ENCODE measurements at places on chromosomes 2 and 18.

GRCh38 chr2:237662671-237663093, 35.3 kb downstream of the LRRFIP1 start:
- DNase-seq = peak; percentile 47

GRCh38 chr2:120707816-120708215, 27.9 kb upstream of the GLI2 start:
- DNase-seq = no peak

DNA sequence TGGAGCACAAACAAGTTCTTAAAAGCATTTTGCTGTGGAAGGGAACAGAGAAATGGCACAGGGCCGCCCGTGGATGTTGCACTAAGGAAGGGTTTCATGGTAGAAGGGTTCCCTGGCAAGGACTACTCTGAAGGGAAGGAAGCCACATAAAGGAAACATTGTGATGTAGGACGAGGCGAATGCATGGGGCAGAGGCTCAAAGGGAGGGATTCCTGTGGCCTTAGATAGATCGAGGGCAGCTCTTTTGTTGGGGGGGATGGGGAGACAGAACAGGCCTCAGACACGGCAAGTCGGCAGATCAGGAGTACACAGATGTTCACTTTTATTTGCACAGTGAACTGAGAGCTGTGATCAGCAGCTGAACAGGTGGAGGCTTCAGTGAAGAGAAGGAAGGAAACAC, 205.4 kb downstream of the SNTG2 start:
- no peak for DNase-seq

GRCh38 chr2:157256626-157257025, 879 bp upstream of the GALNT5 start:
- DNase-seq = peak; percentile 84

GRCh38 chr2:128474036-128474955, 155.6 kb upstream of the HS6ST1 start:
- no peak for DNase-seq

- peak; percentile 53 for DNase-seq
Measured at GRCh38 chr2:143903172-143903856, 616.6 kb downstream of the ZEB2 start.

DNA sequence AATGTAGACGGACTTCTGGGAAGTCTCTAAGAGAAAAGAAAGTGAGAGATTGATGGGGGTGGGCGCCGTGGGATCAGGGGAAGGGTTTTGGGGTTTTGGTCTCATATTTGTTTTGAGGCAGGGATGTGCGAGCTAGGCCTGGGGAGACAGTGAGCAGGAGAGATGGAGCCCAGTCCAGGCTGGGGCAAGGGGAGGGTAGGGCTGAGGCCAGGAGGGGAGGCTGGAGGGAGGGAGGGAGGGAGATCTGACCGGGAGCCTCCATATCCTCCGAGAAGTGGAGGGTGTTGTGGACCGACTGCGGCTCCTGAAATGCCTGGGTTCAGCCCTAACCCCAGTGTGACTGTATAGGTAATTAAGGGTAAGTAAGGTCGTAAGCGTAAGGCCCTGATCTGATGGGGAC, 72.8 kb upstream of the ODC1 start:
- DNase-seq = no peak

DNA sequence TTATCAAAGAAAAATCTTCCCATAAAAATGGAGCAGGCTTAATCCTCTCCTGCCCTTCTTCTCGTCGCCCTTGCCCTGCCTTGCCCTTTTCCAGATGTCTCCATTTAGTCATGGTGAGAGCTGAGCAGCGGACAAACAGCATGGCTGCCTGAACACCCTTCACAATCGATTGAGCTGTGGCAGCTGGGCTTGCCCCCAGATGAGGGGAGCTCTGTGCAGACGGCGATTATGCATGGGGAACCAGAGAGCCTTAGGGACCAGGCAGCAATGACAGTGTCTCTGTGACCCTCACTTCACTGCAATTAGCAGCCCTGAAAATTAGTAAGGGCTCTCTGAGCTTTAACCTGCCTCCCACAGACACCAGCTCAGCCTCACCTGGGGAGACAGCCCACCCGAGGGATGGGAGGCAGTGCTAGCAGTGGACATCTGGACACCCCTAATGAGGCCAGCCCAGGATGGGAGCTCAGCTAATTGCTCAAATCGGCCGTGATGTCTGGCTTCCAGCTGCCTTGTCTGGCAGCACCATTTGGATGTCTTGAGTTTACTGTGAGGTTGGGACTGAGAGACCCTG, 365.7 kb downstream of the TNS1 start:
- DNase-seq = no peak

- no peak for DNase-seq
Measured at GRCh38 chr2:240429872-240430491, 5.5 kb upstream of the GPC1 start.

DNA sequence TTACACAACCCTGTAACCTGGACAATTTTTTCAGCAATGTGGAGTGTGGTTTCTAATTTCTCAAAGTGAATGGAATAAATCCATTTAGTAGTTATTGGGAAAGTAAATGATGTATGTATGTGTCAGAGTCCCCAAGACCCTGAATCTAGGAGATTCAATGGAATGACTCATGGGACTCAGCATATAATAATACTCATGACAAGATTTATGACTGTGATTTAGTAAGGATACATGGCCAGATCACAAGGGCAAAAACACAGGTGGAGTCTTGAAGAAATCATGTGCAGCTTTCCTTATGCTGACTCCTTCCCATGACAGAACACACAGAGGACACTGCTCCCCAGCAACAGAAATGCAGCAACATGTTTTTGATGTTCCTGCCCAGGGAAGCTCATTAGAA, 1877.7 kb upstream of the LRRTM1 start:
- DNase-seq = no peak

GRCh38 chr2:78585871-78586270, 439.6 kb upstream of the REG3G start:
- DNase-seq = no peak

- DNase-seq = no peak
Measured at GRCh38 chr2:186059096-186059495, 320.5 kb downstream of the FSIP2 start.

DNA sequence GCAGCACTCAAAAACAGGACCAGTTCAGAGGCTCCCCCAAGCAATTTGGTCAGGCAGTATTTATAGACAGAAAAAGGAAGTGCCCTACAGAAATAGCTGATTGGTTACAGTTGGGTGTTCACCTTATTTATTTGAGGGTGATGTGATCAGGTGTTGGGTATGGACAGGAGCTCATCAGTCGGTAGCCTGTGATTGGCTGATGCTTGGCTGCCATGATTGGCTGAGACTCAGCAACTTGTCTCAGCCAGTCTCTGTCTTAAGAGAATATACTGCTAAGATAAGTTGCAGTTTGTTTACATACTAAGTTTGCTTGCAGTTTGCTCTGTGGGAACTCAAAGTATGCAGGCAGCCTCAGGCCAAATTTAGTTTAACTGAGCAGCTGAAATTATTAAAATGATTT, 9.4 kb downstream of the ABCG8 start:
- no peak for DNase-seq

DNA sequence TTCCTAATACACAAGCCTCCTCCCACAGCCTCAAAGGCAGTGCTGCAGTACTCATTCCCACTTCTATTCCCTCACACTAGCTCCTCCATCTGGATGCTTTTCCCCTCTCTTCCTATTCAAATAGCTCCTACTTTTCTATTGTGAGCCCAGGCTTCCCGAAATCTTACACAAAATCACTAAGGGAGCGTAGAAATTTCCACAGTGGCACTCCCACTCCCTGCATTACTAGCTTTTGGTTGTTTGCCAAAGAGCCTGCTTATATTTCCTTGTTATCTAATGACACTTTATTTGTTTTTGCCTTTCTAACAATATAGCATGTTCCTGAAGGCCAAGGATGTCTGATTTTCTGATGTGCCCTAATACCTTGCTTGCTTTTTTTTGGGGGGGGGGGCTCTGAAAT, 10.9 kb downstream of the EPAS1 start:
- no peak for DNase-seq

DNA sequence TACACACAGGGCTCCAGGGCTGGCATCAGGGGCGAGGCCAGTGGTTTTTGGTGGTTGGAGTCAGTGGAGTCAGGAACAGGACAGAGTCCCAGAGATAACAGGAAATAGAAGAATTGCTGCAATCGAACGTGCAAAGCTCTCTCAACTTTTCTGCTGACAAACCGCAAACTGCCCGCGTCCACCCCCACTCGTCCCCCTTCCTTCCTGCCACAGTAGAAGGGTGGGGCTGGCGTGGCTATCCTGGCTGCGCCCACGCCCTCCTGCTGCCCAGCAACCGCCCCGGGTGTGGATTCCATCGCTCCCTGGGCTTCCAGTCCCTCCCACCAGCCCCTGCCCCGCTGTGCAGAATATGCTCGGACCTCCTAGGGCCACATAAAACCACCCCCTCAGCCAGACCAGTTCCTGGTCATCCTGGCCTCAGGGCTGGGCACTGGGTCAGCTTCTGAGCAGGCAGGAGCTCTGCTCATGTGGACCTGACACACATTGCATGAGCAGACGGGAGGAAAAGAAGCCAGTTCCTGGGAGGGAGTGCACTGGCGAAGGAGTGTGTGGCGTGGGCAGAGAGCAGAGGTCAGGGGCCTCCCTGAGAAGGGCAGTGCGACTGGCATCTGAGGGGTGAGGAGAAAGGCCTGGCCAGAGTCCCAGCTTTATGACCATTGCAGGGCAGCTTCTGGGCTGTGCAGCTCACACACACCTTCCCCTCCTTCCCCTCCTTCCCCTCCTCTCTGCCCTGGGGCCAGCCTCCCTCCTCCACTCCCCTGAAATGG, 85.4 kb upstream of the ATG16L1 start:
- peak; percentile 62 for DNase-seq

DNA sequence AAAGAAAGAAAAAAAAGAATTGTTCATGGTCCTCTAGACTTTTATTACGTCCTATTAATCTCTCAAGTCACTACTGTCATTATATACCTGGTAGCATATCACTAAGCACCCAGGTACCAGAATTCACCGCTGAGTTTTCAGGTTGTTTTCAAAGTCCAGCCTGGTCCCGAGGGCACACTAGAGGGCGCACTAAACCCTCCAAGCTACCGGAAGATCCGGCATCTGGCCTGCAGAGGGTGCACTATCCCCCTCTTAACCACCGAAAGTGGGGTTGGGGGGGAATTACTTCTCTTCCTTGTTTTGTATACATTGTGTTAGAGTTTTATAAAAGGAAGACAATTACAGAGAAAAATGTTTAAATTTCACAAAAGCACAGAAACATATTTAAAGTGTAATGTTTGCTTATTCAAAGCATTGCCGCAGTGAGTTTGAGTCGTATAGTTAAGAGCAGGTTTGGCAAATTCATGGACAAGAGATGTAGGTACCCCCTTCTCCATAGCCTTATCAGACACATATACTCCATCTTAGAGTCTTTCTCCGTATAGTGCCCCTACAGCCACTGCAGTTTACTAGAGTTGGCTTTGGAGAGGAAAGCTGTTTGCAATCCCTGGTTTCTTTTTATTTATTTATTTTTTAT, 19.2 kb downstream of the MOGAT1 start:
- peak; percentile 80 for DNase-seq

DNA sequence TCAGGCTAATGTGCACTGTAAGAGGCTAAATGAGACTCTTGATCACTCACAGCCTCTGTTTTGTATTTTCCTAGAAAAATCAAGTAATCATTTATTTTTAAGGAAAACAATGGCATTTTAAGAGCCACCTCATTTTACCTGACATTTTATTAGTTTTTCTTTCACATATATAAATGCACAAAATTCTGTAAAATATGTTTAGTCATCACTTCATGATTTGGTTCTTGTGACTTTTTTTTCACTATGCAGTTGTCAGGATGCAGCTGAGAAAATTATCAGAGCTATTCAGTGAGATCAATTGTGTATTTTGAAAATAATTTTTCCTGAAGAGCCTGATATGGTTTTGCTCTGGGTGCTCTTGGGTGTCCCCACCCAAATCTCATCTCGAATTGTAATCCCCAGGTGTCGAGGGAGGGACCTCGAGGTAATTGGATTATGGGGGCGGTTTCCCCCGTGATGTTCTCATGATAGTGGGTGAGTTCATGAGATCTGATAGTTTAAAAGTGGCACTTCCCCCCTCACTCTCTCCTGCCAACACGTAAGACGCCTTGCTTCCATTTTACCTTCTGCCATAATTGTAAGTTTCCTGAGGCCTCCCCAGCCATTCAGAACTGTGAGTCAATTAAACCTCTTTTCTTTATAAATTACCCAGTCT, 16.1 kb upstream of the ANXA4 start:
- DNase-seq = no peak

DNA sequence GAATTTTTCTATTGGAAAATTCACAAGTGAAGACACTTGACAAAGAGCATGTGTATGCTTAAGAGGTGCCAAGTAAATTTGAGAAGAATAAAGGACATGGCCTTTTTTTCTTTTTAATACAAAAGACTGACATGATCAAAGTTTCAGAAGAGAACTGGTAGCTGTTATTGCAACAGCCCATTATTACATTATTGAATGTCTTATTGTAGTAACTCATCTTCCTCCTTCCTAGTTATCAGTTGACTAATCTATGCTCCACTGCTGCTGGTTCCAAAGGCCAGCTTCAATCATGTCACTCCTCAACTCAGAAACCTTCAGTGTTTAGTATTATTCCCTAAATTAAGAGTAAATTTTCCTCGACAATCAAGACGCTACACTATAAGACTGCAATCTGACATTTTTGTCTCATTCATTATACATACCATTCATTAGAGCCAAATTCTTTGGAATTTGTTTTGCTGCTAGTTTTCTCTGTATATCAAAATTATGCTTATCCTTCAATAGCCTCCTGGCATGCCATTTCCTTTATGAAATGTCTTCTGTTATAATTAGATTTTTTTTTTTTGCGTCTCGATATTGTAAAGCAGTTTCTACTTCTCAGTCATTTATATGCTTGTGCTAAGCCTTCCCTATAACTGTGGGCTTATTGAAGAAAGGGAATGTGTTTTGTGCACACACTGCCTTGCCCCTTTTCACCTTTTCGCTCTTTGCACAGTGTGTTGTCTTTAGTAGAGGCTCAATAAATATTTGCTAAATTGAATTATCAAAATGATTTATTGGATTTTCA, 27.9 kb downstream of the ITGA4 start:
- no peak for DNase-seq

DNA sequence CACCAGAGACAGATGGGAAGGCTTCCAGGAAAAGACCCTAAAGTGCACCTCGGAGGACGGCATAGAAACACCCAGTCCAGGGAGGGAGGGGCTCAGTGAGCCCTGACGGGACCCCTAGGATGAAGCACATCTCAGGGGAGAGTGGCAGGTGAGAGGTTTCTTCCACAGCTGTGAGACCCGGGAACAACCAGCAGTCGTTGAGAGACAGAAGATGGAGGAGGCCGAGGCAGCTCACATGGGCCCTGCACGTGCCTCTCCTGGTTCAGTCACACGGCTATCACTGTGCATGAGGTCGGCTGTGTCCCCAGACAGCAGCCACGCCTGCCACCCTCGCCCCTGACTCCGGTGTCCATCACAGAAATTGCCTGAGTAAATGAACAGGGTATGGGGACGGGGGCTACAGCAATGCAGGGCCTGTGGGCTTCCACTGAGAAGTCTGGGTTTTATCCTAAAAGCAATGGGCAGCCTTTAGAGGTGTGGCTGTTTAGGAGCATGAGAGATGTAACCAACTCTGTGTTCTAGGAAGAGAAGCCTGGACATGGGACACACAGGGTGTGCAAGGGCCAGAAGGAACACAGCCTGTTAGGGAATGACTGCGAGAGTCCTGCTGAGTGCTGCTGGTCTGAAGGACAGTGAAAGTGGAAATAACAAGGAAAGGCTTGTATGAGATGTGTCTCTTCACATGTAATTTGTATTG, 102.0 kb downstream of the TMEM18 start:
- no peak for DNase-seq

GRCh38 chr2:70771446-70771845, 3.4 kb upstream of the ADD2 start:
- DNase-seq = peak; percentile 47

GRCh38 chr2:128159437-128159836, 68.4 kb downstream of the UGGT1 start:
- DNase-seq = no peak

- peak; percentile 44 for DNase-seq
Measured at GRCh38 chr2:20650393-20650876, 463 bp downstream of the HS1BP3 start.

Data from activated CD4-positive, alpha-beta T cell treated with anti-CD3 and anti-CD28 coated beads, Interleukin-2, Interleukin-6, amounts not matched to agents 100 ng/mL and 50 ng/mL, durations not matched to agents 16 hours and 8 hours (primary cell).